ENCODE measurements at places on chromosomes 12 and 14.

DNA sequence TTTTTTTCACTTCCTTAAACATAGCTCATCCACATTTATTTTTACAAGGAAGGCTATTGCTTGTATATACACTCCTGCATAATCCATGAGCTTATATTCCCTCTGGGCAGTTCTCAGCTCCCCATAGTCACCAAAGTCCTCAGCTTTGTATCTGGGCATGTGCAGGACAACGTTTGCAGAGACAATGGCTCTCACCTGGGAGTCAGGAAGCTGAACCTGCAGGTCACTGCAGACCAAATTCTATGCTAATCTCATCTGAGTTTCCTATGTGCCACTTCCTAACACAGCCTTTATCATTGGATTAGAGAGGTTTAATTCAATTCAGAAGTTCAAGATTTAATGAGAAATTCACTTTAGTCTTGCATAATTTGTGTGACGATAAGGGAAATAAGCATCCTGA lies 131.5 kb downstream of the KCNK10 start:
- DNase-seq: no peak

GRCh38 chr12:50402264-50403000 lies 1.7 kb downstream of the LARP4 start:
- no peak for DNase-seq

GRCh38 chr12:12372946-12373722 lies 16.3 kb downstream of the BORCS5 start:
- DNase-seq: no peak

DNA sequence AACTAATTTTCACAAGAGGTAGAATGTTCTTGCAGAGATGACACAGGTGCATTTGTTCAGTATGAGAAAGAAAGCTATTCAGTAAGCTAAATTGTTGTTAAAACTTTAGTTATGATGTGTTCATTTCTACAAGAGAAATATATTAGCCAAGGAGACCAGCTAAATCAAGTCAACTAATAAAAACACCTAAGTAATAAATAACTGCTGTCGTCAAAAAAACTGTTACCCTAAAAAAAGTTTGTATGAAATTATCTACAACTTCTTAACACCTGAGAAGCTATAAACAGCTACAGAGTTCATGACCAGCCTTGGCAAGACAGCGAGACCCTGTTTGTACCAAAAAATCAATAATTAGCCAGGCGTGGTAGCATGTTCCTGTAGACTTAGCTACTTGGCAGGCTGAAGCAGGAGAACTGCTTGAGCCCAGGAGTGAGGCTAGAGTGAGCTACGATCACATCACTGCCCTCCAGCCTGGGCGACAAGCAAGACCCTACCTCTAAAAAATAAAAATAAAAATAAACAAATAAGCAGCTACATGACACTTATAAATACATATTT lies 67.6 kb upstream of the AP4S1 start:
- DNase-seq: no peak

GRCh38 chr12:113506867-113507266 lies 35.2 kb upstream of the LHX5 start:
- DNase-seq: no peak

GRCh38 chr12:80282761-80283160 lies 161.3 kb upstream of the PTPRQ start:
- peak; percentile 18 for DNase-seq

- DNase-seq: peak; percentile 38
Measured at GRCh38 chr12:43338848-43339526, 213.0 kb downstream of the ADAMTS20 start.

- DNase-seq: peak; percentile 85
Measured at GRCh38 chr12:117986705-117987469, 18.1 kb upstream of the KSR2 start.

DNA sequence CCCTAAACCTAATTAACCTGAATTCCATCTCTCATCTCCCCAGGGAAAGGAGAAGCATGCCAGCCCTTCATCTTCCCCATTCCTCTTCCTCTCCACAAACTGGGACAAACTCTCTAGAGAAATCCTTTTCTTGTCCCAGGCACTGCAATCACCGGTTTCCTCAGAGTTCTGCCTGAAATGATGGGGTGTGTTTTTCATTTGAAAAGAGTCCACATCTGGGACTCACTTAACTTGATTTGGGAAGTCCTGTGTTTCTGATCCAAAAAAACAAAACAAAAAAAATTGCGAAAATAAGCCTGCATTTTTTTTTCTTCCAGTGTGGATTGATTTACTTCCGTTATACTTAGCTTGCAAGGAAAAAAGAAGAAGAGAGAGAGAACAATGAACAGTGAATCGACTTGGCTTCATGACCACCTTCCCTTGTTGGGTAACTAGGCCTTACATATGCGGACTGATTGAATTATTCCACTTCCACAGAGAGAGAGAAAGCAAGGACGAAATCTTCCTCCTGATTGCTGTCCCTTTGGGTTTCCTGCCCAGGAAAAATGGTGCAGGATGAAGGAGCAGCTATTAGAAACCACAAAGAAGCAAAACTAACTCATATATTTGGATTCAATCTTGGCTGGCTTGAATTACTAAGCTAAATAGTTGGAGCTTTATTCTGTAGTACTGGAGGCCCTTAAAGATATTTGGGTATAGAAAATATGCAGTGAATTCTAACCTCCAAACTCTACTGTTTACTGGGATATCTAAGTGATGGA lies 506.2 kb upstream of the TBX3 start:
- no peak for DNase-seq

DNA sequence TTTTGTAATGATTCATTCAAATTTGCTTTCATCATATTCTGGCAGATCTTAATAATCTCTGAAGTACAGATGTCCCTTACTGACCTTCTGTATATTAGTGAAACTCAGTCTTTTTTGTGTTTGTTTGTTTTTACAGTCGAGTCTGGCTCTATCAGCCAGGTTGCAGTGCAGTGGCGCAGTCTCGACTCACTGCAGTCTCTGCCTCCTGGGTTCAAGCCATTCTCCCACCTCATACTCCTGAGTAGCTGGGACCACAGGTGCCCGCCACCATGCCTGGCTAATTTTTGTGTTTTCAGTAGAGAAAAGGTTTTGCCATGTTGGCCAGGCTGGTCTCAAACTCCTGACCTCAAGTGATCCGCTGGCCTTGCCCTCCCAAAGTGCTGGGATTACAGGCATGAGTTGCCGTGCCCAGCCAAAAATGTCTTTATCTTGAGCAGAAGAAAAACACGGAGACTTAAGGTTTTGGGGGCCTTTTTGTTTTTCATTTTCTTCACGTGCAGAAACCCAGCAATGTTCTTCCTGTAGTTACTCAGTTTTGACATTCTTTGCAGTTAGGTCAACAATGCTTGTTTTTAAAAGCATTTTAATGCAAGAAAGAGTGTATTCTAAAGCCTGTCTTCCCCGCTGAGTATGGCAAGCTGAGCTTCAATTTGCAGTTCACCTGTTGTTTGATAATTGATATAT lies 79.5 kb downstream of the FAR2 start:
- no peak for DNase-seq

- DNase-seq: no peak
Measured at GRCh38 chr14:99892406-99892805, 99.2 kb downstream of the EML1 start.

- no peak for DNase-seq
Measured at GRCh38 chr14:49954171-49954631, 61.3 kb downstream of the ARF6 start.

DNA sequence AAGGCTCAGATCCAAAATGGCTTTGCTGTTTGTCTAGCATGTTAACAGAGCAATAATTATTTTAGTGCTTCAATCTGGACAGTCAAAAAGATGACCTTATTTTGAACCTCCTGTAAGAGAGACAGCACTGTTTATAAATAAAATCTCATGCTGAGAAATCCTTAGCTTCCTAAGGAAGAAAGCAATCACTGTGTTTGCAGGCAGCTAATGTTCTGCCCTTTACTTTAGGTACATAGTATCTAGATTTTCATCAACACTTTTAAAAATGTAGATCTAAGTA lies 105.3 kb downstream of the PRKD1 start:
- no peak for DNase-seq

GRCh38 chr12:32897687-32898573 lies 1.4 kb upstream of the PKP2 start:
- no peak for DNase-seq

GRCh38 chr14:54267172-54267571 lies 129.6 kb upstream of the CDKN3 start:
- DNase-seq: no peak
